SJSA1 (cell line): ENCODE measurements at places on chromosomes 6 and 20. TPM values are rescaled to one million over a fixed set of nuclear protein-coding genes. Genes with fewer than 3 reads are reported as not detected.

- H3K4me1 ChIP-seq = peaks cover 38% of the 10 kb centered on the region
- H3K27me3 ChIP-seq = no peaks in the 10 kb centered on the region
- H3K4me3 ChIP-seq = no peak overlapping the region
- no peaks in the 10 kb centered on the region for H3K36me3 ChIP-seq
- no peak for DNase-seq
- no peak overlapping the region for H3K27ac ChIP-seq
Measured at GRCh38 chr6:129849456-129849855, 11.7 kb downstream of the TMEM244 start.

LYRM4 gene
- 21.2 and 23.0 TPM in 2 replicates for total RNA-seq

MAP7 gene
- total RNA-seq = 0.11 TPM in 1 of 2 replicates, not detected in the other

GRCh38 chr20:57040924-57041323 lies 225.5 kb downstream of the BMP7 start:
- no peaks in the 10 kb centered on the region for H3K36me3 ChIP-seq
- no peak for DNase-seq
- no peak overlapping the region for H3K4me3 ChIP-seq
- peaks cover 22% of the 10 kb centered on the region for H3K4me1 ChIP-seq

GRCh38 chr6:129598244-129599187 lies 111.5 kb downstream of the ARHGAP18 start:
- peak; percentile 78 for DNase-seq
- H3K4me1 ChIP-seq = no peaks in the 10 kb centered on the region
- H3K27ac ChIP-seq = no peak overlapping the region
- H3K27me3 ChIP-seq = no peaks in the 10 kb centered on the region
- peaks cover 4% of the 10 kb centered on the region; the same call in 1 of the 2 replicates for H3K36me3 ChIP-seq
